B cell (primary cell): ENCODE measurements at places on chromosomes 6 and 20. TPM values are rescaled to one million over a fixed set of nuclear protein-coding genes. Genes with fewer than 3 reads are reported as not detected.

DNA sequence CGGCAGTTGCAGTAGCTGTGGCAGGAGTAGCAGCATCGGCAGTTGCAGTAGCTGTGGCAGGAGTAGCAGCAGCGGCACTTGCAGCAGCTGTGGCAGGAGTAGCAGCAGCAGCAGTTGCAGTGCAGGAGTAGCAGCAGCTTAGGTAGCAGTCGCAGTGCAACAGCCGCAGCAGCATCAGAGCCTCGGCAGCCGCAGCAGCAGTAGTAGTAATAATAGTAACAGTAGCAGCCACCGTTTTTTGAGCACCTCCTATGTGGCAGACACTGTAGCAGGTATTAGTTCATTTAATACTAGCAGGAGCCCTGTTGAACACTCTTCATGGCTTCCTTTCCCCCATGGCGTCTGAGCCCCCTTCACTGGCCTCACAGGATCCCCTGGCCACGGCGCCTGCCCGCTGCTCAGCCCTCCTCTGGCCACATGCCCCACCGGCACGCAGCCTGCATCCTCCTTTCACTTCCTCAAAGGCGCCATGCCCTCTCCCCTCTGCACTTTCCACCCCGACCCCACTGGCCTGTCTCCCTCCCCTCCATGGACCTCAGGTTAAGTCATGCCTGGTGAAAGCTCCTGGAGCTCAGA is 19.1 kb upstream of the IRF4 start:
- H3K27ac ChIP-seq: no peak overlapping the region
- no peaks in the 10 kb centered on the region for H3K36me3 ChIP-seq
- peak; percentile 58 for DNase-seq
- no peaks in the 10 kb centered on the region for H3K27me3 ChIP-seq
- peaks cover 30% of the 10 kb centered on the region for H3K4me1 ChIP-seq
- no peak overlapping the region for H3K4me3 ChIP-seq

DNA sequence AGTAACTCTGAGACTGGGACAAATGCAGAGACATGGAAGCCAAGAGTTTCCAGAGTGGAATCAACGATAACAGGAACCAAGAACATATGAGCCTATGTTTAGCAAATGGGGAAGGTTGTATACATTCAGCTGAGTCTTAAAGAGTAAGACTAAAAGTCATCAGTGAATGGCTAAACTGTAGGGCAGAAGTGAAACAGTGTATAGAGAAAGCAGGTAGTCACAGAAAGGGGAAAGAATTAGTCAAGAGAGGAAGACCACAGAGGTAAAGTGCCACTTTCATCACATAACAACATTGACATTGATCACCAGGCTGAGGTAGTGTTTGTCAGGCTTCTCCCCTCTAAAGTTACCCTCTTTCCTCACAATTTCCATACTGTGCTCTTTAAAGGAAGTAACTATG is 306.5 kb upstream of the SPTLC3 start:
- no peak overlapping the region for H3K4me3 ChIP-seq
- H3K4me1 ChIP-seq: no peaks in the 10 kb centered on the region
- no peak for DNase-seq
- no peak overlapping the region for H3K27ac ChIP-seq
- H3K27me3 ChIP-seq: no peaks in the 10 kb centered on the region
- H3K36me3 ChIP-seq: no peaks in the 10 kb centered on the region

- H3K36me3 ChIP-seq: no peaks in the 10 kb centered on the region
- peak; percentile 10 for DNase-seq
- peaks cover 19% of the 10 kb centered on the region for H3K27me3 ChIP-seq
- H3K4me3 ChIP-seq: peak overlapping the region; percentile 12
These were observed 804 bp downstream of the C6orf141 start for GRCh38 chr6:49551078-49551865.

GRCh38 chr6:91433660-91434534 is 847.0 kb upstream of the MAP3K7 start:
- no peak overlapping the region for H3K27ac ChIP-seq
- no peaks in the 10 kb centered on the region for H3K36me3 ChIP-seq
- no peaks in the 10 kb centered on the region for H3K4me1 ChIP-seq
- DNase-seq: no peak

DNA sequence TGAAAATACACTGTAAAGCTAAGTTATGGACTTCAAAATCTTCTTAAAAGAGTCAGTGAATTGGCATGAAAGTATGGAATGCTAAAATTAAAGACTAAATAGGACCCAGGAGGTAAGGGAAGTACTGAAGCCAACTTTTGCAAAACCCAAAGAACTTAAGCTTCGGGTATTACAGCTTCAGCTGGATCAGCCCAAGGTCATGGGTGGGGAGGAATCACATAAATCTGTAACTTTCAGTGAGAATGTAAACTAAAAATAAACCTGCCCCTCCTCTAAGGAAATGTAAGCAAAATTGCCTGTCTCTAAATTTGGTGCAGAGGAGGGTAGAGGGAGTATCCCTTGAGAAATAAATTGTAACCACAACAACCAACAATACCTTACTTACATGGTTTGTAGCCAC is 4.4 kb upstream of the MUC21 start:
- peaks cover 6% of the 10 kb centered on the region for H3K4me1 ChIP-seq
- no peak overlapping the region for H3K27ac ChIP-seq
- H3K4me3 ChIP-seq: no peak overlapping the region
- no peaks in the 10 kb centered on the region for H3K36me3 ChIP-seq
- H3K27me3 ChIP-seq: no peaks in the 10 kb centered on the region

GRCh38 chr6:45212976-45213375 is 115.2 kb upstream of the RUNX2 start:
- no peak overlapping the region for H3K4me3 ChIP-seq
- H3K4me1 ChIP-seq: no peaks in the 10 kb centered on the region
- H3K27ac ChIP-seq: no peak overlapping the region

- peaks cover 24% of the 10 kb centered on the region for H3K4me1 ChIP-seq
- H3K27ac ChIP-seq: no peak overlapping the region
- H3K4me3 ChIP-seq: no peak overlapping the region
- no peaks in the 10 kb centered on the region for H3K36me3 ChIP-seq
- peaks cover 4% of the 10 kb centered on the region for H3K27me3 ChIP-seq
These were observed 17.5 kb upstream of the ZSCAN9 start for GRCh38 chr6:28207510-28208110.

DNA sequence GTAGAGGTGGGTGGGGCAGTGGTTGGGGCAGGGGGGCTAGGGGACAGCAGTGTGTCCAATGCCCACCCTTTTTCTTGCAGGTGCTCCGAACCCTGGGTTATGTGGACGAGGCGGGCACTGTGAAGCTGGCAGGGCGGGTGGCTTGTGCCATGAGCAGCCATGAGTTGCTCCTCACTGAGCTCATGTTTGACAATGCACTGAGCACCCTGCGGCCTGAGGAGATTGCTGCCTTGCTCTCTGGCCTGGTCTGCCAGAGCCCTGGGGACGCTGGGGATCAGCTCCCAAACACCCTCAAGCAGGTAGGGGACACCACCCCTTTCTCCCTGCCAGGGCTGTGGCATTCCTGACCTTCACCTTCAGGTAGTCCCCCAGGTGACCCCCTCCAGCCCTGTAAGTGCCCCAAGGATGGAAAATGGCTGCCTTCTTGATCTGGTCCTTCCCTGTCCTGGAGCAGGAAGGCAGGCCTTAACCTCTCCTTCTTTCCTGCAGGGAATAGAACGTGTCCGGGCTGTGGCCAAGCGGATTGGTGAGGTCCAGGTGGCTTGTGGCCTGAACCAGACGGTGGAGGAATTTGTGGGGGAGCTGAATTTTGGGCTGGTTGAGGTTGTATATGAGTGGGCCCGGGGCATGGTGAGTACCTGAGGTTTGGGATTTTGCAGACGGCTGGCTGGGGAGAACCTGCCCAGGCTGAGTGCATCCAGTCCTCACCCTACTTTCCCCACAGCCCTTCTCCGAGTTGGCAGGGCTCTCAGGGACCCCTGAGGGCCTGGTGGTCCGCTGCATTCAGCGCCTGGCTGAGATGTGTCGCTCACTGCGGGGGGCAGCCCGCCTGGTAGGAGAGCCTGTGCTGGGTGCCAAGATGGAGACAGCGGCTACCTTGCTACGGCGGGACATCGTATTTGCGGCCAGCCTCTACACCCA is 2.9 kb downstream of the DXO start:
- no peak overlapping the region for H3K27ac ChIP-seq
- no peaks in the 10 kb centered on the region for H3K27me3 ChIP-seq
- no peak for DNase-seq
- H3K4me3 ChIP-seq: no peak overlapping the region
- peaks cover 59% of the 10 kb centered on the region for H3K36me3 ChIP-seq

DNA sequence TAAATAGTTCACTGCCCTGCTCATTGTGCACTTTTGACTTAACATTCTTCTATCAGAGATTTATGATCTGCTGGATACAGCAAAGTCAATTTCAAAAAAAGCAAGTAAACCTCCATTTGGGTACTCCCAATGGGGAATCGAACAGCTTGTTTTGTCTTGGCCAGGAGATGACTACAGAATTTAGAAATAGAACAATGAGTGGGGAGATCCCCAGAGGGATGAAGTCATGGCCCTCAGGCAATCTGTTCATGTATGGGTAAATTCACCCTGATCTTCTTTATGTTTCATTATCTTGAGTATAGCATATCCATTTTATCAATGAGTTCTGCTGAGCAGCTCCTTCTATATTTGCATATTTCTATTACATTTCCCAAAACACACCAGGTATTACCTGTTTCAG is 1681.9 kb downstream of the HACE1 start:
- no peak overlapping the region for H3K27ac ChIP-seq
- no peaks in the 10 kb centered on the region for H3K27me3 ChIP-seq
- H3K4me1 ChIP-seq: no peaks in the 10 kb centered on the region

DNA sequence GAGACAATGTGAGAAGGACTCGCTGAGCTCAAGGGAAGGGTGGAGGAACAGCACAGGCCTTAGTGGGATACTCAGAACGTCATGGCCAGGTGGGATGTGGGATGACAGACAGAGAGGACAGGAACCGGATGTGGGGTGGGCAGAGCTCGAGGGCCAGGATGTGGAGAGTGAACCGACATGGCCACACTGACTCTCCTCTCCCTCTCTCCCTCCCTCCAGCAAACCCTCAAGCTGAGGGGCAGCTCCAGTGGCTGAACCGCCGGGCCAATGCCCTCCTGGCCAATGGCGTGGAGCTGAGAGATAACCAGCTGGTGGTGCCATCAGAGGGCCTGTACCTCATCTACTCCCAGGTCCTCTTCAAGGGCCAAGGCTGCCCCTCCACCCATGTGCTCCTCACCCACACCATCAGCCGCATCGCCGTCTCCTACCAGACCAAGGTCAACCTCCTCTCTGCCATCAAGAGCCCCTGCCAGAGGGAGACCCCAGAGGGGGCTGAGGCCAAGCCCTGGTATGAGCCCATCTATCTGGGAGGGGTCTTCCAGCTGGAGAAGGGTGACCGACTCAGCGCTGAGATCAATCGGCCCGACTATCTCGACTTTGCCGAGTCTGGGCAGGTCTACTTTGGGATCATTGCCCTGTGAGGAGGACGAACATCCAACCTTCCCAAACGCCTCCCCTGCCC is 1.7 kb downstream of the TNF start:
- H3K36me3 ChIP-seq: peaks cover 2% of the 10 kb centered on the region
- no peaks in the 10 kb centered on the region for H3K27me3 ChIP-seq
- peak; percentile 38 for DNase-seq
- peak overlapping the region; percentile 85 for H3K4me3 ChIP-seq
- peaks cover 66% of the 10 kb centered on the region for H3K4me1 ChIP-seq
- H3K27ac ChIP-seq: peak overlapping the region; percentile 77

DNA sequence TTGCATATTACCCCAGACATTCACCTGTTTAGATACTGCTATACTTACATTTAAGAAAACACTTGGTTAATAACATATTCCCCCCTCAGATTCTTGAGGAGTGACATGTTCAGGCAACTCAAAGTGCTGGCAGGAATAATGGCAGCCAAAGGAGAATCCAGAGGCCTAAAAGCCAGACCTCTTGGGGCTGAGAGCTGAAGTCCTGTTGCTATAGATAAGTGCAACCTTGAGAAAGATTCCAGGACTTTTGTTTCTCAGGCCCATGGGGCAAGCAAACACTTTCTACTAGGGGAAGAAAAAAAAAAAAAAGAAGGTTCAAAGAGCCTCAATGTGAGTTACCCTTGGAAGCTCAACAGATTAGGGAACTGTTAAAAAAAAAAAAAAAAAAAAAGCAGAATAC is 132.8 kb upstream of the BEND3 start:
- H3K27ac ChIP-seq: no peak overlapping the region
- no peak for DNase-seq
- no peaks in the 10 kb centered on the region for H3K36me3 ChIP-seq
- H3K4me3 ChIP-seq: no peak overlapping the region
- no peaks in the 10 kb centered on the region for H3K4me1 ChIP-seq

DNA sequence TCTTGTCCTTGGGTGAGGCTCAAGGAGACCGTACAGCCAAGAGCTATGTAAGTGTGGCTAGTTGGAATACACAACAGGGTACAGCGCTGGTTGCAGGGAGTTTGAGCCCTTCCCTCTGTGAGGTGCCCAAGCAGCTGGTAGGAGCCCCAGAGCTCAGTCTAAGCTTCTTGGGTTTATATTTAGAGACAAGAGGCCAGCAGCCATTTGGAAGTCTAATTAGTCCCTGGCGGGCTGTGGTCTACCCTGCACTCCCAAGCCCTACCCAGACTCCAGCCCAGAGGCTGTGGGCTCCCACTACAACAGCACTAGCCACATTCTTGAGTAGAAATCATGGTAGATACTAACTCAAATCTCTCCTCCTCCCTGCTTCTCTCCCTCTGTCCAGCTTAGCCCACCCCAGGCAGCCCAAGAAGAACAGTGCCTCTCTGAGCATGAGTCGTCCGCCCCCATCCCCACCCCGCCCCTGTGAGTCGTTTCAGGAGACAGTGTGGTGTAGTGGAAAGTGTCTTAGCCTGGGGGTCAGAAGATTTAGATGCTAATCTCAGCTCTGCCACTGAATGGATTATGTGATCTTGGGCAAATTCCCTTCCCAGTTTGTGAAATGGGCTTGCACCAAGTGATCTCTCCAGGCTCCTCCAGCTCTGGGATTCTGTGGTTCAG is 37.8 kb downstream of the EIF2S2 start:
- no peak overlapping the region for H3K27ac ChIP-seq
- H3K36me3 ChIP-seq: peaks cover 76% of the 10 kb centered on the region
- no peaks in the 10 kb centered on the region for H3K27me3 ChIP-seq
- H3K4me1 ChIP-seq: peaks cover 5% of the 10 kb centered on the region

- H3K27me3 ChIP-seq: no peaks in the 10 kb centered on the region
- H3K27ac ChIP-seq: no peak overlapping the region
- no peak for DNase-seq
- no peaks in the 10 kb centered on the region for H3K36me3 ChIP-seq
- H3K4me1 ChIP-seq: peaks cover 12% of the 10 kb centered on the region
These were observed 44.9 kb downstream of the IRF4 start for GRCh38 chr6:436308-437036.

GRCh38 chr6:73630401-73630800 is 23.4 kb downstream of the SLC17A5 start:
- no peaks in the 10 kb centered on the region for H3K27me3 ChIP-seq
- no peak overlapping the region for H3K4me3 ChIP-seq
- H3K4me1 ChIP-seq: no peaks in the 10 kb centered on the region
- H3K27ac ChIP-seq: no peak overlapping the region
- H3K36me3 ChIP-seq: no peaks in the 10 kb centered on the region

Gene BFSP1
- not detected in 2 replicates for total RNA-seq

Gene PTK7
- not detected in 2 replicates for total RNA-seq

Gene TSPO2
- total RNA-seq: not detected in 2 replicates

Gene RIPK1
- total RNA-seq: 26.2 and 28.1 TPM in 2 replicates

Gene HAO1
- total RNA-seq: not detected in 2 replicates

Gene UQCC2
- total RNA-seq: 16.6 and 17.1 TPM in 2 replicates

Gene HLA-F
- total RNA-seq: 895 and 911 TPM in 2 replicates

Gene SLC17A9
- total RNA-seq: 33.0 and 44.6 TPM in 2 replicates

Gene SDC4
- total RNA-seq: 0.19 TPM in 1 of 2 replicates, not detected in the other

Gene CDYL
- 61.0 and 63.0 TPM in 2 replicates for total RNA-seq

Gene CNR1
- 20.4 and 28.9 TPM in 2 replicates for total RNA-seq
